A549 treated with GW870086 at 1 μM for 4 hours (cell line): ENCODE measurements at places on chromosomes 1 and 21. TPM values are rescaled to one million over a fixed set of nuclear protein-coding genes. Genes with fewer than 3 reads are reported as not detected.

PAQR7 gene
- total RNA-seq, result 4.4 to 5.8 TPM (median 4.8 TPM) in 5 replicates

AQP10 gene
- total RNA-seq, result not detected in 5 replicates

ZYG11A gene
- 2.1 to 2.8 TPM (median 2.5 TPM) in 5 replicates for total RNA-seq

PPIAL4G gene
- not detected in 5 replicates for total RNA-seq

MAGOH gene
- 62.1 to 93.9 TPM (median 66.2 TPM) in 5 replicates for total RNA-seq

RNU1-4 gene
- total RNA-seq, result 36.3 TPM in 1 of 5 replicates, not detected in the others

KLF17 gene
- total RNA-seq, result 0.57 to 0.67 TPM (median 0.63 TPM) in 5 replicates

ADAMTS5 gene
- total RNA-seq, result not detected in 5 replicates

FAM78B gene
- total RNA-seq, result 0.21 to 0.52 TPM (median 0.35 TPM) in 5 replicates

NPHS2 gene
- not detected in 5 replicates for total RNA-seq

FCGR3A gene
- not detected in 5 replicates for total RNA-seq

WNT4 gene
- 0.24 to 0.53 TPM (median 0.29 TPM) in 5 replicates for total RNA-seq

DMRTA2 gene
- total RNA-seq, result 0.06 to 0.21 TPM (median 0.16 TPM) in 5 replicates

PLPP3 gene
- 16.6 to 19.2 TPM (median 17.5 TPM) in 5 replicates for total RNA-seq

VCAM1 gene
- total RNA-seq, result not detected in 5 replicates

LCE6A gene
- total RNA-seq, result not detected in 5 replicates

TLR5 gene
- total RNA-seq, result 0.05 to 0.58 TPM (median 0.24 TPM) in 5 replicates

OLFML3 gene
- 3.4 to 5.4 TPM (median 4.0 TPM) in 5 replicates for total RNA-seq

LGR6 gene
- 0.31 to 0.79 TPM (median 0.55 TPM) in 5 replicates for total RNA-seq

FAM89A gene
- 12.7 to 18.7 TPM (median 16.9 TPM) in 5 replicates for total RNA-seq

AUNIP gene
- total RNA-seq, result 6.7 to 7.9 TPM (median 7.5 TPM) in 5 replicates

SLC45A3 gene
- 4.5 to 6.3 TPM (median 5.7 TPM) in 5 replicates for total RNA-seq
